ENCODE measurements at places on chromosomes 5 and 9.

GRCh38 chr5:122219436-122220166 is 90.3 kb downstream of the ZNF474 start:
- no peak for DNase-seq

- no peak for DNase-seq
Measured at GRCh38 chr5:133273661-133274596, 222.1 kb downstream of the HSPA4 start.

DNA sequence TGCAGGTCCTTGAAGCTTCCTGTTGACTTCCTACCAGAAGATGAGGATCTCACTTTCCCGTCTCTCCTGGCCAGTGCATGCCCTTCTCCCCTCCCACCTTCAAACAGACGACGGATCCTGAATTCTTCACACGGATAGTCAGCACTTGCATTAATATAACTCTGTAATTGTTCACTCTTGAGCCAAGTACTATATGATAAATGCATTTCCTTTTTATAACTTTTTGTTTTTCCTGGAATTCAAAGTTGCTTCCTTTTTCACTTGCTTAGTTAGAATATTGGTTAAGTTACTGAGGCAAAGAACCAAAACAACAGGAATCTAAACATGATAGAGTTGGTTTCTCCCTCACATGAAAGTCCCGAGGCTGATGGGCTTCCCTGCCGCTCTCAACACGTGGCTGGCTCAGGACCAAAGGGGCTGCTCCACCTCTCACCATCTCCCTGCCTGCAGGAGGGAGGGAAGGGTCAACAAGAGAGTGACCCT is 20.2 kb upstream of the EGFL7 start:
- no peak for DNase-seq

- DNase-seq: no peak
Measured at GRCh38 chr5:37770786-37771185, 69.1 kb downstream of the GDNF start.

- DNase-seq: peak; percentile 3
Measured at GRCh38 chr5:165620394-165620793, 2115.0 kb downstream of the MAT2B start.

Data from NCI-H524 (cell line).